ENCODE measurements at places on chromosomes 2 and 18. TPM values are rescaled to one million over a fixed set of nuclear protein-coding genes. Genes with fewer than 3 reads are reported as not detected.

DNA sequence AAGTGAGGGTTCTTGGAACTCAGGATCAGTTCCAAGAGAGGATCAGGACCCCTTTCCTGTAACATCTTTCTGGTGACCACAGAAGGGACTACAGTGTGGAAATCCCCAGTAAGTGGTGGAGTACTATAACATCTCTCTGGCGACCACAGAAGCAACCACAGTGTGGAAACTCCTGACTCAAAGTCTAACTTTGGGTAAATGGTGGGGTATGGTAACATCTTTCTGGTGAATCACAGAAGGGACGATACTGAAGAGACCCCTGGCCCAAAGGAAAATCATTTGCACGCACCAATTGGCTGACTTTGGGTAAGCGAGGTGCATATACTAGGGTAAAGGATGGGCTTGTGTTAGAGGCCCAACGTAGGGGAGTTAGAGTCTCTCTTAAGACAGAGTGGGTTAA, 56.3 kb upstream of the GULP1 start:
- H3K27ac ChIP-seq, result no peak overlapping the region
- DNase-seq, result no peak

DNA sequence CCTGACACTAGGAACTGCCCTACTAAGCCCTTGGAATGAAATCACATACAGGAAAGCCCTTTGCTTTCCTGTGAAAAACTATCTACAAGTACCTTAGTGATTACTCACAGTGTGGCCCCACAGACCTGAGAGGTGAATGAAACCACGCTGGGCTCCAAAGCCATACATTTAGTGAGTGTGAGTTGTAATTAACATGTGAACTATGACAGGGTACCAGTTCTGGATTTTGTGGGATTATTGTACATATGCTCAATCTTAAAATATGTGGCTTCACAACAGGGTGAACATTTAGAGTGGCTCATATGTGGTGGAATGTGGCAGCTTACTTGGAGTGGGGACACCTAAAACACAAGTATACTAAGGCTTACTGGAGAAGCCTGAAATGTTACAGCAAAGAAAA, 12.3 kb downstream of the KCTD1 start:
- H3K27ac ChIP-seq, result no peak overlapping the region
- no peaks in the 10 kb centered on the region for H3K27me3 ChIP-seq
- H3K4me3 ChIP-seq, result no peak overlapping the region
- DNase-seq, result no peak
- H3K4me1 ChIP-seq, result no peaks in the 10 kb centered on the region

DNA sequence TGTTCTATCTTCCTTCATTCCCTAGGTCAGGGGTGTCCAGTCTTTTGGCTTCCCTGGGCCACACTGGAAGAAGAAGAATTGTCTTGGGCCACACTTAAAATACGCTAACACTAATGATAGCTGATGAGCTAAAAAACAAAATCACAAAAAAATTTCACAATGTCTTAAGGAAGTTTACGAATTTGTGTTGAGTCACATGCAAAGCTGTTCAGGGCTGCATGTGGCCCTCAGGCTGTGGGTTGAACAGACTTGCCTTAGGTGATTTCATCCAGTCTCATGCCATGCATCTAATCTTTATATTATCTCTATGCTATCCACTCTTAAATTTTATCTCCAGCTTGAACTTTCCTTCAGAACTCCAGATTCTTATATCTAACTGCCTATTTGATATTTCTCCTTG, 80.1 kb downstream of the CCDC85A start:
- H3K4me1 ChIP-seq, result no peaks in the 10 kb centered on the region
- H3K27ac ChIP-seq, result no peak overlapping the region
- H3K4me3 ChIP-seq, result no peak overlapping the region

DNA sequence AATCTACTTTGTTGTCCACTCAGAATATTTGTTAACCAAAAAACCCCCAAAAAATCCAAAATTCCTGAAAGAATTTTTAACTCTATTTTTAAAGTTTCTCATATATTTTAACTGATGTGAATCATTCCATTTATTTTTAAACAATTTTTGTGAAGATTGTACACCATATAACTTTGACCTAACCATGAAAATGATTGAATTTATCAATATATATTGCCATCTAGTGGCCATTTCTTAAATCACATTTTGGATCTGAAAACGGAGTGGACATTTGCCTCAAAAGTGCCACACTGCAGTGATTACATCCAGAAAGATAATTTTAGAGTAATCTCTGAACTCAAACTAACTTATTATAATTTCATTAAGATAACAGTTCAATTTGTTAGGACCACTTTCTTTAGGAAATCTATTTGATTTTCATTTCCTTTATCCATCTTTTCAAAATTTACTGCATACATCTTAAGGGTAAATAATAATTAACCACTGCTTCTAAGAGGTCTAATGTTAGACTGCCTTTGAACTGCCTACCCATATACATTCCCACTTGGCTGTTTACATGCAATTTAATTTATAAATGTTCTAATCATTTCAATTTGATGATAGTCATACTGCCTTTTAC, 71.1 kb downstream of the DSC3 start:
- DNase-seq, result no peak
- H3K27ac ChIP-seq, result no peak overlapping the region
- H3K4me3 ChIP-seq, result no peak overlapping the region

- H3K4me1 ChIP-seq, result no peaks in the 10 kb centered on the region
- no peaks in the 10 kb centered on the region for H3K27me3 ChIP-seq
- H3K27ac ChIP-seq, result no peak overlapping the region
- H3K4me3 ChIP-seq, result no peak overlapping the region
These were observed 102.8 kb upstream of the CTDP1 start for GRCh38 chr18:79576686-79577351.

DNA sequence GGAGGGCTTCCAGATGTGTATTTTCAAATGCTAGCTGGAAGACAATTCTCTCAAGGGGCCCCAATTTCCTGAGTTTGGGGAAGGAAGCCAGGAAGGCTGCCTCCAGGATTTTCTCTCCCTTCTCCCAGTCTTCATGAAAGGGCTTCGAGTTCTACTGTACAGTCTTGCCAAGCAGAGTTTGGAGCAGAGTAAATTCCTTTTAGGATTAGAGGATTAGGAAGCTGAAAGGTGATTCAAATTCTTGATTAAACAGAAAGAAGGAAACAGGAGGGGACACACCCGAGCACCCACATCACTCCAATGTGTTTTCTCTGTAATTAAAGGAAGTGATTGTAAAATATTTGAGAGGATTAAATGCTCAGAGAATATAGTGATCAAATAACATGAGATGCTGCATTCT, 217.8 kb downstream of the SETBP1 start:
- DNase-seq, result no peak
- H3K36me3 ChIP-seq, result no peaks in the 10 kb centered on the region
- H3K4me3 ChIP-seq, result no peak overlapping the region

DNA sequence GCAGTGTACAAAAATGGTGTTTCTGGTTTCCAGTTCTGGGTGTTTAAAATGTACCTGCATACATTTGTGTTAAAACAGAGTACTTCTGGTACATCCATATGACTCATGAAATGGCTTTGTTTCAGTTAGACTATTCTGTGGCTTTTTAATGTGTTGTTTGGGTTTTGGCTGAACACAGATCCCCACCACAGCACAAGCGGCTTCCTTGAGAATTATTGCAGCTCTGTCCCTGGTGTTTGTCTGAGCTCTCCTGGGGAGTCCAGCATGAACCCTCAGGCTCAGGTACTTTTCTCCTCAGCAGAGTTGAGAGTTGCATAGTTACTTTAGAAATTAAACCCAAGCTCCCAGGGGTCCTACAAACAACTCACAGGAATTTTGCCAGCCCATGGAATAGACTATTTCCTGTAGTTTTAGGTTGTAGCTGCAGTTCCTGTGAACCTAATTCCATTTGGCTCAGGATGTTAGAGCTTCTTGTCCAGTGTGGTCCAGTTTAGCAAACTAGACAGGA, 64.8 kb upstream of the EML6 start:
- H3K27ac ChIP-seq, result no peak overlapping the region
- H3K36me3 ChIP-seq, result peaks cover 84% of the 10 kb centered on the region
- H3K27me3 ChIP-seq, result no peaks in the 10 kb centered on the region

DNA sequence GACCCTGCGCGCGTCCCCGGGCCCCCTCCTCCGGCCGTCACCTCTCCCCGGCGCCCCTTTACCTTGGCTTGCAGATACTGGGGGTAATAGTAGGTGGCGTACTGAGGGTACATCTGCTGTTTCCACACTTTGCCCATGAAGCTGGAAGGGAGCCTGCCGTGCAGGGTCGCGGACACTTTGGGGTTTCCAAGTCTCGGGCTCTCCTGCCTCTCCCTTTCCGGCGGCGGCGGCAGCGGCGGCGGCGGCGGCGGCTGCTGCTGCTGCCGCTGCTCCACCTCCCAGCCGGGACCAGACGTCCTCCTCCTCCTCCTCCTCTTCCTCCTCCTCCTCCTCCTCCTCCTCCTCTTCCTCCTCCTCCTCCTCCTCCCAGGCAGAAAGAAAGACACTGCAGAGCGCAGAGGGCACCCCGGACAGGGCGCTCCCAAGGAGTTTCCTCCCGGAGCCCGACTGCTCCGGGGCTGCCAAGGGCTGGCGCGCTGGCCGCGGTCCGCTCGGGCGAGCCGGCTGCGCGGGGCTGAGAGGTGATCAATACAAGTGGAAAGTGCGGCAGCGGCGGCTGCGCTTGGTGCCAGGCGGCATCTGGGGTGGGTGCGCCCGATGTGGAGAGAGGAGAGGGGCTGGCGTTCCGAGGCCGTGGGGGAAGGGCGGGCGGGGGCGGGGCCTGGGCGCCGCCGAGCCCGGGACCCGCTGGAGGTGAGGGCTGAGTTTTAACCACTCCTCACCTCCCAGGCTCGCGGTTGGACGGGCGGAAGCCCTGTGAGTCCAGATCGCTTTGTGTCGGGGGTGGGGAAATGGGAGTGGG, at the start of gene RBMS1:
TSS of gene RBMS1 (minus strand) at position 581 of the 802 bp plus-strand sequence. CDS start at position 137, 444 bp downstream.
- no peaks in the 10 kb centered on the region for H3K36me3 ChIP-seq
- H3K4me3 ChIP-seq, result peak within 1 kb of the TSS; percentile 49
- H3K27me3 ChIP-seq, result no peaks in the 10 kb centered on the region
- H3K4me1 ChIP-seq, result peaks cover 11% of the 10 kb centered on the region
- peak; percentile 57 for DNase-seq

DNA sequence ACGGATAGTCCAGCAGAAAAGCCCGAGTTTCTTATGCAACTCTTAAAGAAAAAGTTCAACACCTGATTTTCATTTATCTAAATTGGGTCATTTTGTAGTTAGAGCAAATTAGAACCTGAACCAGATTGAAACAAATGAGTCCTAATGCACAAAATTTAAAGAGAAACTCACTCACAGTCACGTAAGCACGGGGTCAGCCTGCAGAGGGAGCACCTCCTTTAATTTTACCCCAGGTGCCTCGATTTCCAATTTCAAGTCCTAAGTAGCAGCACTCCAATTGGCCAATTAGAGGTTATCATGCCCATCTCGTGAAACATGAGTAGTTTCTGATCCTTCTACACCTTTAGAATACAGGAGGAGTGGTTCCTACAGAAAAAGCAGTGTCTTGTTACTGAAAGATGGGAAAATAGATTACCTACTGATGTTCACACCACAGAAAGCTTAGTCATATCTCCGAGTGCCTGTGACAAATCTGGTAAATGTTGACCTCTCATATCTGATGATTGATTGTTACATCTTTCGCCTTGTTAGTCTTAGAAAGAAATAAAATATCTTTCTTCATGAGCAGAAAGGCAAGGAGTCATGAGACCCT, 1929.8 kb upstream of the LRRTM1 start:
- no peak overlapping the region for H3K4me3 ChIP-seq
- H3K27me3 ChIP-seq, result no peaks in the 10 kb centered on the region
- H3K4me1 ChIP-seq, result no peaks in the 10 kb centered on the region
- DNase-seq, result no peak
- H3K36me3 ChIP-seq, result no peaks in the 10 kb centered on the region

TRAPPC12 gene
- total RNA-seq, result 76.5 TPM

IL1F10 gene
- total RNA-seq, result not detected
